ENCODE measurements at places on chromosomes 11 and 22.
A peak's percentile ranks its signal among the peaks of the same experiment; 100 is the strongest.

DNA sequence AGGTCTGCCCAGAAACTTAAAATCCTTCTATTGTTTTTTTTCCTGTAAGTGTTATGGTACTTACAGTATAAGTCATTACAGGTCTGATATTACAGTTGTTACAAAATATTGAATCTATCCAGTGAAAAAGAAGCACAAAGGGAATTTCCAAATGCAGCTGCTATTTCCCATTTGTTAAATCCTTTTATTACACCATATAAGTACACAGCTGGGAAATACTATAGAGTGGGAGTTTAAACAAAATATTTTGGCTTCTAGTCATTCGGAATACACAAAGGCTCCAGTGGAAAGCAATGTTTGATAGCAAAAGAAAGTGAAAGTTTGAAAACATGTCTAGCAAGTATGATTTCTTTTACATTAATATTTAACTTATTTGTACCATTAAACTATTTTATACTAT, 18.0 kb downstream of the SOX6 start:
- DNase-seq, result peak; percentile 34

DNA sequence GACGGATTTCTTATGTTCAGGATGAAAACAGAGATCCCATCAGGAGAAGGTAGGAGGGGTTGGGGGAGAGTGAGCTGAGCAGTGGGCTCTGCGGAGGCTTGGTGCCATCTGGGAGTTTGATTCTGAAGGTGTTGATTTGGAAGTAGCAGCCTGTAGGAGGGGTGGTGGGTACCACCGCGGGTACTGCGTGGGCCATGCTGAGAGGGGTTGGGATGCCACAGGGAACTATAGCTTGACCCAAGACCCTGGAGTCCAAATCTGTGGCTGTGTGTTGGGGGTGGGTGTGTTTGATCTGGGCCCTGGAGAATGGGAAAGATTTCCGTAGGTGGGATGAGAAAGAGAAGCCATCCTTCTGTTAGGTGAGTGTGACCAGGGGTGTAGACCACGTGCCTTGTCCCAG, 5.0 kb downstream of the INCENP start:
- DNase-seq, result no peak

DNA sequence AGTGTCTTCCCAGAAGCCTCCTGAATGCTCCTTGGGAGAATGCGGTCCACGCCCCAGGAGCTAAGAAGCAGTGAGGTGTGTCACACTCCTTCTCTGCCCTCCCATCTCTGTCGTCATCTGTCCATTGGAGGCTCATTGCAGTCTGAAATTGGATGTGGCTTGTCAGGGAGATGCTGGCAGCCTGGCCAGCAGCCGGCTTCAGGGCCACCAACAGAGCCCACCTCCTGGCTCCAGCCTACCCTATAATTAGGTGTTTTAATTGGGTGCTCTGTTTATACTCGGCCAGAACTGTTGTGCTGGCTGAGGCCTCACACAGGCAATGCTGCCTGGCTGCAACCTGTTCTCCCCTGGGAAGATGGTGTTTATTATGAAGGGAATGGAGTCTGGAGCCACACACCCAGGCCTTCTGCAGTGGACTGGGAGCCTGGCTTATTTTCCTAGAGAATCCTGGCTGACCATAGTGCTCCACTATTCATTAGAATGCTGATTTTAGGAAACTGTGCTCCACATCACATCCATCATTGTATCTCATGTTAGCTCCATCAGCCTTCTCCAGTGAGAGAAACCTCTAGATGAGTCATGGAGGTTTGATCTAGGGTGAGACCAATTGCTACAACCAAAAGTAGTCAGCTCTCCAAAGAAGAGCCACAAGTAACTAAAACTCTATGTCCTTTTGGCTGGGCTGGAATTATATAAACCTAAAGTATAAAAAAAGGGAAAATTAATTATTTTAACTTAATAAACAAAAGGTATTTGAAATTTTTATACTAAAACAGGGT, 86.8 kb upstream of the CRTAM start:
- DNase-seq, result no peak

DNA sequence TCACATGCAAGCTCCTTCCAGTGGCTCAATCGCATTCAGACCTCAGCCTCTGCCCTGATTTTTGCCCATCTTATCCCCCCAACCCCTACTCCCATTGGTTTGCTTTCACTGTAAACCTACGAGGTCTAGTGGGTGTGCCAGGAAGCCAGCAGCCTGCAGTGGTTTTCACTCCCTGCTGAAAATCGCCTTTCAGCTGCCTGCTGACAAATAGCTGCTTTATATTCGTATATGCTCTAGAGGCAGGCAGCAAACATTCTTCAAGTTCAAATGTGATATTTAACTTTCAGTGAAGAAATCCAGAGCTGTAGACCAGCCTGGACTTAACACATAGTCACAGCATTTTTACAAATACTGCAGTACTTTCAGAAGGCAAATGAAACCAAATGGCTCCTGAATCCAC, 92.8 kb upstream of the APOA1 start:
- no peak for DNase-seq

GRCh38 chr11:131766637-131767036, 396.2 kb downstream of the NTM start:
- DNase-seq, result no peak

GRCh38 chr11:5600374-5600851, 4.0 kb downstream of the TRIM6 start:
- peak; percentile 56 for DNase-seq

- no peak for DNase-seq
Measured at GRCh38 chr11:67174311-67174710, 55.2 kb downstream of the KDM2A start.

GRCh38 chr22:29787371-29787980, 20.3 kb downstream of the UQCR10 start:
- DNase-seq, result no peak

DNA sequence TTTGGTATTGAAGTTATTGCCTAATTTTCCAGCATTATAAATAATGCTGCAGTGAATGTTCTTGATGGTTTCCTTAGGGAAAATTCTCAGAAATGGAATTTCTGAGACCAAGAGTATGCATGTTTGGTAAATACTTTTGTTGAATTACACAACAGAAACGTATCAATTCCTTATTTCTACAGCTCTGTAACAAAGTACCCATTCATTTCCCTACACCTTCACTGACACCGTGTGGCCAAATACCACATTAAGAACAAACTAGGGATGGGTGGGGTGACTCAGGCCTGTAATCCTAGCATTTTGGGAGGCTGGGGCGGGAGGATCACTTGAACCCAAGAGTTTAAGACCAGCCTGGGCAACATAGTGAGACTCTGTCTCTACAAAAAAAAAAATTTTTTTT, 21.8 kb downstream of the MCAM start:
- no peak for DNase-seq

DNA sequence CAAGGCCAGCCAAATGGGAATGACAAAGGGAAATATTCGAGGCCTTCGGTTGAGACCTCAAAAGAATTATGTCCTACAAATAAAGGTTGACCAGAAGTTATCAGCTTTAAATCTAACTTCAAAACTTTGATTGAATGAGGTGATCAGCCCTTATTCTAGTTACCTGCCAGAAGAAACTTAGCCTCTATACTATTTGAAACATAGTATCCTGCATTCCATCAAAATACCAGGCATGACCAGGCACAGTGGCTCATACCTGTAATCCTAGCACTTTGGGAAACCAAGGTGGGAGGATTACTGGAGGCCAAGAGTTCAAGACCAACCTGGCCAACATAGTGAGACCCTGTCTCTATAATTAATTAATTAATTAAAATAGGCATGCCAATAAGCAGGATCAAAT, 44.3 kb upstream of the ADORA2A start:
- DNase-seq, result no peak

- no peak for DNase-seq
Measured at GRCh38 chr11:44256673-44257291, 53.2 kb downstream of the ALX4 start.

GRCh38 chr22:23077627-23078461, 7.5 kb downstream of the GNAZ start:
- no peak for DNase-seq

DNA sequence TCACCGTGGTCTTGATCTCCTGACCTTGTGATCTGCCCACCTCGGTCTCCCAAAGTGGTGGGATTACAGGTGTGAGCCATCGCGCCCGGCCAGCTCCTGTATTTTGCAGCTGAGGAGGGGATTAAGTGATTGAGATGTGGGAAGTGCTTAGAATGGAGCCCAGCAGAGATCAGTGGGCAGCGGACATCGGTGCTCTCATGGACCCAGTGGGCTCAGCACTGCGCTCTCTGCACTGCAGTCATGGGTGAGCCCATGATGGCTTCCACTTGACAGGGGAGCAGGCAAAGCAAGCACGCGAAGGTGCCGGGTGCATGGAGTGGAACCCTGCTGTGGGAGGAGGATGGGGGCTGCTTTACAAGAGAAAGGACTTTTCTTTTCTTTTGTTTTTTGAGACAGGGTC, 9.1 kb upstream of the CCDC88B start:
- DNase-seq, result no peak

DNA sequence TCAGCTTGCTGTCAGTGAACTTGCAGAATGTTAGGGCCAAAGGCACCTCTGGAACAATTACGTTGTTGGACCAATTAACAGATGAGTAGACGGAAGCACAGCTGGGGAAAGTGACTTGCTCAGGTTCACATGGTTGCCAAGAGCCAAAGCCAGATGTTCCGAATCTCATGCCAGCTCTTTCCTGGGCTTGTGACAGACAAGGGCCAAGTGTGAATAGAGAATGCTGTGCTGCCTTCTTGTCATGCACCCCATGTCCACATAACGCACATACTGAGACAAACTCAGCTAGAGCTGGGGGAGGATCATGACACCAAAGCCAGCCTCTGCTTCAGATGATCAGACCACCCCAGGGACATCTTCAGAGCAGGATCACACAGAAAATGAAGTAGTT, 616.3 kb downstream of the INSC start:
- no peak for DNase-seq

DNA sequence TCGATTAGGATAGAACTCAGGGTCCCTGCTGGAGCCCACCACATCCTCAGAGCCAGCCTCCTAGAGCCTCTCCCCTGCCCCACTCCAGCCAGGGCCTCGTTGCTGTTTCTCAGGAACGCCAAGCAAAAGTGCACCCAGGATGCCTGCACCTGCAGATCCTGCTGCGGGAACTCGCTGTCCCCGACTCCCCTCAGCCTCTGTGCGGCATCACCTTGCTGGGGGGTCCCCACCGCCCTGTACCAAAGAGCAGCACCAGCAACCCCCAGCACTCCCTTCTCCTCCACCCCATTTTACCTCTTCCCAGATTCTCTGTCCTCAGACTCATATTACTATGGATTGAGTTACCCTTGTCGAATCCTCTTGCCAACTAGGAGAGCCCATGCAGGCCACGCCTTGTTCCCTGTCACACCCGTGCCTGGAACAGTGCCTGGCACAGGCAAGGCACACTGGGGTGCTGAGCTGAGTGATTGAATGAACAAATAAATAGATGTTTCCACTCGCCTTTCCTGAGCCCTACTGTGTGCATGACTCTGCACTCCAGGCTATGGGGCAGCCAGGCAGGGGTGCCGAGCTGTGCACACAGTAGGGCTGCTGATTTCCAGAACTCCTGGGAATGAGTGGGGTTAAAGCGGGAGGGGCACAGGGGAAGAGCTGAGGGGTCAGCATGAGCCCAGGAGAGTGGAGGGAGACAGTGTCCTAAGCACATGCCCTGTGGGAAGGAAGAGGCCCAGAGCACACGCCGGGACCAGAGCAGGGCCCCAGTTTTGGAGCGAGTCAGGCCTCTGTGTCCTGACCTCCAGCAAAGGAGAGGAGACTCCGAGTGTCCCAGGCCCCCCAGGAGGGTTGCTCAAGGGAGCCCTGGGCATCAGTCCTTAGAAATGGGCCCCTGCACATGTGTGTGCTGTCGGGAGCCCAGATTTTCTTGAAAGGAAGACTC, 44.3 kb downstream of the LINC01488 start:
- no peak for DNase-seq

GRCh38 chr11:64859542-64860414, 15.3 kb upstream of the CDC42BPG start:
- no peak for DNase-seq

DNA sequence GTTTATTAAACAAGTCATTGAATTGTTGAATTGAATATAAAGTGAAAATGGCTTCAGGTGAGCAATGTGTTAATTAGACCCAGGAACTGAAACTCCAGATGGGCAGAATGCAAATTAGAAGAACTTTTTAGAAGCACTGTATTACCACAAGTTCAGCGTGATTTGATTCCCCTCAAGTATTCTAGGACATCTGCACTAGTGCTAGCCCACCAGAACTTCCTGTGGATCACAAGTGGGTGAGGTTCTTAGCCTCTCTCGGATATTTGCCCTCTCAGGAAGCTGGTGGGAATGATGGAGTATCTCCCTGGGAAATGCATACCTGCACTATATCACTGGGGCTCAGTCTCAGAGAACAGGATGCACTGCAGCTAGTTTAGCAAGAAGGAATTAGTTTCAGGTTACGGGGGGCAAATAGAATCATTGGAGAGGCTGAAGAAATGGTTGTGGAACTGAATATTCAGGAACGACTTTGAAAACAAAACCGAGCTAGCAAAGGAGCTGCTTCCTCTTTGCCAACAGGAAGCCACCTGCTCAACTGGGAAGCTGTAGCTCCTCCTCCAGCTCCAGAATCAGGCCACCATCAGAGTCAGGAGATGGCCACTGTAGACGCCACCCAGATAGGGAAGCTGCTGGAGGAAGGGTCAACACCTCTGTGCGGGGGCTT, 74.3 kb downstream of the DHCR7 start:
- no peak for DNase-seq

DNA sequence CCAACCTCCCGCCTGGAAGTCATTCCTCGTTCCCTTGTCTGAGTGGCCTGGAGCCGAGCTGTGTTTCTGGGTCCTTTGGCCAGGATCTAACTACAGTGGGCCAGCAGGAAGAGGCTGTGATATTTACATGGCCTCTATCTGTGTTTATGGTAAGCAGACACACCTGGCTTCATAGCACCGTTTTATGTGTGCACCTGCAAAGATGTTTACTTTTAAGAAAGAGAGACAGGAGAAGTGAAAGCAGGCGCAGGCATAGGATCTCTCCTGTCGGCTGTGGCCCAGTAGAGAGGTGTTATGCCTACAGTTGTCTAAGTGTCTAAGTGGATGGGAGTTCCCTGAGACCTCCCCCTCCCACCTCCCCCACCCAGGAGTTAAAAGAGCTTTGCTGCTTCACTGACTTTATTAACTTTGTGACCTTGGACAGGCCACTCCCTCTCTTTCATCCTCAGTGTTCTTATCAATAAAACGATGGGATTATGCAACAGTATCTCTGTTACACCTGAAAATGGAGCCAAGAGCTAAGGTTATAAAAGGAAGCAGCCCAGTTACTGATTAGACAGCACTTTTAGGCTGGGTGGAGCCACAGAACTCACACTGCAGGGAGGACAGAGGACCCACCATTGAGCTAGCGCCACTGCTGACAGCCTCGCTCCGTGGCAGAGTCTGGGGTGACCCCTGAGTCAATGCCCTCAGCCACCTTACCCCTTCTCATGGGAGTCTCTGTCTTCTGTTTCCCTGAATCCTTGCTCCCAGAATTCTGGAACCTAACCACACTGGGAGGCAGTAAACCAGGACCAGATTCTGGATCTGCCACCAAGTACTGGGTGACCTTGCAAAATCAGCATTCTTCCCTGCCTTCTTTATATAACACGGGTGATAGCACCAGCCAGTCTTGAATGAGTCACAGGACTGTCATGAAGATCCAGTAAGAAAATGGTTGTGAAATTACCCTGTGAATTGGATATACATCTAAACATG, 22.0 kb downstream of the ST14 start:
- no peak for DNase-seq
